ENCODE measurements at places on chromosomes 7 and 10.

- DNase-seq = no peak
Observed at GRCh38 chr7:118033273-118033672, 150.7 kb upstream of the LSM8 start.

DNA sequence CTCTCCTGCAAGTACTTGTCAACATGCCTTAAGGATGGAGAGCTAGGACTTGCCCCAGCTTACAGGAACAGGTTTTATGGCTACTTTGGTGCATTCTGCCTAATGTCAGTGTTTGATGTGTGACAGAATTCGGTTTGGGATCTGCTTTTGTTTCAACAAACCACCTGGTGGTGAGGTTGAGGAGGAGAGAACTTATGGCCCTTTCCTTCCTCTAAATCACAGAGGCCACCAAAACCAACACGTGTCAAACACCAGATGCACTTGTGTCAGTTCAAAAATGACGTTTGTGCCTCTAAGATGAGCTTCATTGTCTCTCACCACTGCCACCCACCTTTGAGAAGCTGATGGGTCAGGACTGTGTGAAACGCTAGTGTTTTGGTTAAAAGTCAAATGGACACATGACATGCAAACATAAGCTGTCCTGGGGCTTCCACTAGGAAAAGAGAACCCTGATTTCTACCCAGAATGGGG lies 83.9 kb downstream of the OSBPL3 start:
- DNase-seq = peak; percentile 12

DNA sequence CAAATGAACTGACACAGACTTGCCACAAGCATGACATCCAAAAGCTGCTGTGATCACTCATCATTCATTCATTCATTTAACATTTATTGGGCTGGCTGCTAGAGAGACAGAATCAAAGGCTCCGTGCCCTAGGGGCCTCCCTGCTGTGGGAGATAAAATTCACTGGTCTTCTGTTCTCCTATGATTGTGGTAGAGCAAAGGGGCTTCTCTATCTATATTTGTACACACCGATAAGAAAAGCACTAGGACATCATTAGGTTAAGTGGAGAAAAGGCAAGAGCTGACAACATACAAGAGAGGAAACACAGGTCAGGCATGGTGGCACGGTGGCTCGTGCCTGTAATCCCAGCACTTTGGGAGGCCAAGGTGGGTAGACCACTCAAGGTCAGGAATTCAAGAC lies 847.0 kb downstream of the TYW1 start:
- no peak for DNase-seq

- DNase-seq = no peak
Observed at GRCh38 chr10:24571870-24572450, 151.7 kb downstream of the ARHGAP21 start.

DNA sequence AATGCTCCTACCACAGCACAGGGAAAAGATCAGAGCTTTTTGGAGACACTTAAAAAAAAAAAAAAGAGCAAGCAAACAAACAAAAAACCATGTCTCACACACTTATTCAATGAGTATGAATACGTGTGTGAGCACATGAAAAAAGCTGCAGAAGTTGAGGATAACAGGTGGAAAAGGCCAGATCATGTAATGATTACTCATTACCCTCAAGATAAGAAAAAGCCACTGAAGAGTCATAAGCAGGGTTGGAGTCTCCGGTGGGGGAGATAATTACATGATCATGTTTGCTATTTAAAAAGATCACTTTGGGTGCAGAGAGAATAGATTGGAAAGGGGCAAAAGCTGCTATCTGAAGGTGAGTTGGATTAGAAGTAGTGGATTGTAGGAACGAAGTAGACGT lies 77.0 kb downstream of the POU6F2 start:
- no peak for DNase-seq

DNA sequence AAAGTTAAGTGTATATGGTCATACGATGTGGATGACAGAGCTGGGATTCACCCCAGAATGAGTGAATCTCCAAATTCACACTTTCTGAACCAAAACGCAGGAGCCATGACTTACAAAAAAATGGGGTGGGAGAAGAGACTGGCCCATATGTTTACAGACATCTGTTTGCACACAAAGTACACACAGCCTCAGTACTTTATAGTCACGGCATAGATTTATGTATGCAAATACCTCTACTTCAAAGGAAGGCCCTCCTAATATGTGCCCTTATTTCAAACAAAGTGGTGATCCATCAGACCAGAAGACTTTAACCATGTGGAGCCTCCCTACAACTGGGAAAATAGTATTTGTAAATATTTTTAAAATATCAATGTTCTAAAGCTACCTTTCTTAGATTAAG lies 22.2 kb upstream of the JMJD1C start:
- no peak for DNase-seq

- no peak for DNase-seq
Observed at GRCh38 chr10:29345910-29346209, 57.0 kb downstream of the LYZL1 start.

DNA sequence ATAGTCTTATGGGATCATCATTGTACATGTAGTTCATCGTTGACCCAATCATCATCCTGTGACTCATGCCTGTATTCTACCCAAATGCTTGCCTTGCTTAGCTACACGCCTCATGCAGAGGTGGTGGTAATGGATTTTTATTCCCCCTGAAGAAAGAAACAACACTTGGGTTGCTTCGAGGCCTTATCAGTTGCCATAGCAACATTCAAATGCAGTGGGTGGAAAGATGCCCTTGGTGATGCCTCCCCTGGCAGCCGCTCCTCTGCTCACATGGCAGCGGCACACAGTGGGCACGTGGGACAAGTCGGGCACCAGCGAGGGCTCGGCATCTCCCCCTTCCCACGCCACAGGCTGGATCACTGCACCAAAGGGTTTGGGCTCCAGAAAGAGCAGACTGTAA lies 54.0 kb upstream of the NMT2 start:
- no peak for DNase-seq

DNA sequence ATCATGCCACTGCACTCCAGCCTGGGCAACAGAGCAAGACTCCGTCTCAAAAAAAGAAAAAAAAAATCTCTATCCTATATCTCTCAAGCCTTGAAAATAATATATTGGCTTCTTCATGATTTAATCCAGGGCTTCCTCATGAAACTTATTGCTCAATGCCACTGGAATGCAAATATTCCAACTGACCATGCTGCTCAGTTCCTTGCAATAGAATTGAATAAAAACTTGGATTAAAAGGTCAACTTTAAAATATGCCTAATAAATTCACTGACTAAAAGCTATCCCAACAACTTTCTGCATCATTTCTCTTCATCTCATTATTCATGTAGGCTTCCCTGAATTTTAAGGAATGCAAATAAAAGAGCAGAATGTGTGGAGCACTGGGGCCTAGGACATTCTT lies 42.1 kb upstream of the NOBOX start:
- DNase-seq = no peak

- peak; percentile 97 for DNase-seq
Observed at GRCh38 chr7:26667514-26668133, 196.8 kb downstream of the SKAP2 start.

Data from tongue (tissue), 3 donors.